ENCODE measurements at places on chromosomes 13 and 19.

DNA sequence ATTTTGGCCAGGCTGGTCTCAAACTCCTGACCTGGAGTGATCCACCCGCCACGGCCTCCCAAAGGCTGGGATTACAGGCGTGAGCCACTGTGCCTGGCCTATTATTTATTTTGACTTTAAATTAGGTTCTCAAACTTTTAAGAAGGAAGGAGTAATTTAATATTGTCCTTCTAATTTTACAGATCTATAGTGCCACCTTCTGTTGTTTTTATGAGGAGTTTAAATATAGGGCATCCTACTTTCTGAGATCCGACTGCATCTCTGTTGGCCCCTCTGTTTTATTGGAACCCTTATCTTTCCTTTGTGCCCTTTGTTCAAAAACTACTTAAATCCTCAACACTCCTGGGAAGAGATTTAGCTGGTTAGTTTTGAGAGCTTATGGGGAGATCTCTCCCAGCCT lies 25.4 kb upstream of the ZMYM5 start:
- no peak for DNase-seq

- DNase-seq, result no peak
Observed at GRCh38 chr13:30339738-30340330, 32.5 kb upstream of the KATNAL1 start.

- DNase-seq, result peak; percentile 87
Observed at GRCh38 chr19:3821857-3822364, 35.7 kb upstream of the MATK start.

DNA sequence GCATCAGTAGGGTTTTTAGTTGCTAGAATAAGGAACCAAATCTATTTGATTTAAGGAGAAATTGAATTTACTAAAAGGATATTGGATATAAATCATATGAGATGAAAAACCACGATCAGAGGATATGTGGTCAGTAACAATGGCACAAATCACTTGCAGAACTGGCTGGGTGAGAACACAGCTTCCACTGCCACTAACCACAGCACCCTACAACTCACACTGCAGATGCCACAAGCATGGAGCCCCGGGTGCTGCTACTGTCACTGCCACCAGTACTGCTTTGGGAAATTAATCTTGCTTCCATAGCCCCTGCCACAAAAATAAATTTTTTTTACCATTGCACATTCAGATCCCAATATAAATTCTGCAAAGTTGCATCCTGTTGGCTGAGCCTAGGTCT lies 40.6 kb upstream of the KLF12 start:
- DNase-seq, result no peak

DNA sequence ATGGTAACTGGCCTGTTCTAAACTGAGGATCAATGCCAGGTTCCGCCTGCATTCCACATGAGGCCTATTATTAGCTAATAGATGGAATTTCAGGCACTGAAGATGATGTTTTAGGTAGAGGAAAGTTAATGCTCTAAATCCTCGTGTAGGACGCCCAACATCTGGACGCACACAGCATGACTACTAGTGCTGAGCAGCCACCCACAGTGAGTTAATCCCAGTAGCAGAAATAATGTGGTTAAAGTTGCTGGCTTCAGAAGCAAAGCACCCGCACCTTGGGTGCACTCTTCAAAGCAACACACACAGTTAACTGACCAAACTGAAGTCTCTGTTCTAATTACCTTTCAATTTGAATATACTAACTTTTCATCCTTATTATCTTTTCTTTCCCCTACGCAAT lies 150.6 kb downstream of the DIAPH3 start:
- no peak for DNase-seq

- peak; percentile 63 for DNase-seq
Observed at GRCh38 chr19:54653181-54653809, 9.5 kb upstream of the LILRB4 start.

- DNase-seq, result peak; percentile 26
Observed at GRCh38 chr19:47609906-47610894, 1.3 kb downstream of the BICRA start.

GRCh38 chr13:49063497-49063896 lies 87.8 kb downstream of the FNDC3A start:
- DNase-seq, result no peak

GRCh38 chr19:14023404-14024235 lies 4.3 kb upstream of the RLN3 start:
- DNase-seq, result no peak

GRCh38 chr19:5083547-5083965 lies 114.6 kb downstream of the KDM4B start:
- DNase-seq, result no peak

- no peak for DNase-seq
Observed at GRCh38 chr19:1811472-1811894, 593 bp downstream of the ATP8B3 start.

DNA sequence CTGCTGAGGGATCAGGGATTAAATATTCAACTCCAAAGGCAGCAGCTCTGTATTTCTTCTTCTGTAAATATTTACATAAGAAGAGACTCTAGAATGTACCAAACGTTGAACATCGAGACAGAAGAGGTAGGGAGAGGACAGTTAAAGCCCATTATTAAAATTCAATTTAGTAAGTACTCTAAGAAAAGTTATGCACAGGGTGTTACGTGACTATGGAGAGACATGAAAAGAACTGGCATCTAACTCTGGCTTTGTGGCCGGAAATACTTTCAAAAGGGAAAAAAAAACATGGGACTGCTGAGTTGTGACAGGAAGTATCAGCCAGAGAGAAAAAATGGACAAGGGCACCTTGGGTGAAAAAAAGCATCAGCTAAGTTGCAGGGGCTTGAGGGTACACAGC lies 36.7 kb downstream of the LNX2 start:
- no peak for DNase-seq

- DNase-seq, result no peak
Observed at GRCh38 chr19:58196901-58197616, 14.2 kb downstream of the ZNF274 start.

- DNase-seq, result peak; percentile 58
Observed at GRCh38 chr19:48918801-48919247, 14.7 kb upstream of the DHDH start.

DNA sequence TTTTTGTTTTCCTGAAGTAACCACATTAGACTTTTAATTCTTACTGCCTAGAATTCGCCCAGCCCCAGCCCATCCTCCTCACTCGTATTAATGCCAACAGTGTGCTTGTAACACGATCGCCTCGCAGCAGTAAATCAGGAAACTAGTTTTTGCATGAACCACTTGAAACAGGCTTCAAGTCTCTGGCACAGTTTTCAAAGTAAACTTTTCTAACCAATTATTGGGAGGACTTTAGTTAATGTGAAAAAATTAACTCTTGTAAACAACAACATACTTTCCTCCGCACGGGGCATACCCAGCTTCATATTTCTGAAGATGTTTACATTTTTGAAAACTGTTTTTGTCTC lies 39.2 kb downstream of the TNFRSF19 start:
- no peak for DNase-seq
